ENCODE measurements at places on chromosomes 3 and 15.

- no peak for DNase-seq
Measured at GRCh38 chr15:69973102-69973714, 124.5 kb downstream of the TLE3 start.

DNA sequence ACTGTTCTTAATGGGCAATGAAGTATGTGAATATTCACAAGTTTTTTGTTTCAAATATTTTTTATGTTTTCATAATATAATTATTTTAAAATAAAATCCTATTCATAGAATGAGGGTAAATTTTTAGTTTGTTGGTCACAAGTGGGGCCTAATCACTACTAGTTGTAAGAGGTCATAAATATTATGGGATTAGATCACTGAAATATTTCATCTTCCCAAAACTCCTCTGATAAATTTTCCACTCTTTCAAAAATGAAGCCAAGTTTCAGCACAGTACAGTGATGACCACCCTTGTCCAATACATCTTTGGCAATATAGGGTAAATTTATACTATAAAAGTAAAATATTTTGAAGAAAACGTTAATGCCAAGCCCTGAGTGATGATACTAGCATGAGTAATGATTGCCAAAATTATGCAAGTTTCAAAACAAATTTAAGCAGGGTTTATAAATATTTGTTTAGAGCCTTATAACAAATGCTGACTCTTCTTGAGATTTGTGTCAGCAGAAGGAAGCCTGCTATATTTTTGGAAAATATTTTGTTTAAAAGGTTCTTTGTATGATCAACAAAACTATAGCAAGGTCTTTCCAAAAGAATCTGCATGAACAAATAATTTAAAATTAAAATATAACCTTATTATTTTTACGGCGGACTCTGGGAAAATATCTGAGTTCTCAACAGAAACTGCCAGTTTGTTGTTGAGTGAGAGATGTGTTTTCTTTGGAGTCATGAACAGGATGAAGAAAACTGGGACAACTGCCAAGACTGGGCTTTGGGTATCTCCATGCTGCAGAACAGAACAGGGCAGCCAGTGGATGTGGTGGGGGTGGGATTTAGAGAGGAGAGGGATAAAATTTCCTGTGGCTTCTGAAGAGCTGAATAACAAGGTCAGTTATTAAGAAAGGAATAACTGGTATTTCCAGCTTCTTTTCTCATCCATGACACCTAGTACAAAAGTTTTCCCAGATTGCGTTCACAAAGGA is 17.9 kb upstream of the TM4SF1 start:
- DNase-seq = no peak

- no peak for DNase-seq
Measured at GRCh38 chr15:31369727-31370126, 43.1 kb downstream of the KLF13 start.

- DNase-seq = no peak
Measured at GRCh38 chr3:160038862-160039562, 50.4 kb downstream of the IL12A start.

- no peak for DNase-seq
Measured at GRCh38 chr3:32310336-32310735, 71.9 kb downstream of the CMTM8 start.

DNA sequence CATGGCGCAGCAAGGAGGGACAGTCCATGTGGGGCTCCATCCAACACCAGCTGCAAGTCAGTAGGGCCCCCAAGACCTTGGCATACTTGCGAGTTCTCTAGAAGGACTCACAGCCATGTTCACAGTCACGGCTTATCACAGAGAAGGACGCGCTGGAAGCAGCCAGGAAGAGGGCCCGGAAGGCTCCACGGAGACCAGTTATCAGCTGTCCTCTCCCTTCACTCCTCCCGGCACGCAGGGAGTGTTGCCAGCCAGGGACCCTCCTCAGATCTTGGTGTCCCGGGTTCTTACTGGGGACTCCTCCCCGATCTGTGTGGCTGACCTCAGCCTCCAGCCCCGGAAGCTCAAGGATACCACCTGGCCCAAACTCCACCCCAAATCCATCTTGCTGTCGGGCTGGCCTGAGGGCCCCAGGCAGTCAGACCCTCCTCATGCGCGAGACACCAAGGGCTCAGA is 68.0 kb downstream of the SLTM start:
- no peak for DNase-seq

DNA sequence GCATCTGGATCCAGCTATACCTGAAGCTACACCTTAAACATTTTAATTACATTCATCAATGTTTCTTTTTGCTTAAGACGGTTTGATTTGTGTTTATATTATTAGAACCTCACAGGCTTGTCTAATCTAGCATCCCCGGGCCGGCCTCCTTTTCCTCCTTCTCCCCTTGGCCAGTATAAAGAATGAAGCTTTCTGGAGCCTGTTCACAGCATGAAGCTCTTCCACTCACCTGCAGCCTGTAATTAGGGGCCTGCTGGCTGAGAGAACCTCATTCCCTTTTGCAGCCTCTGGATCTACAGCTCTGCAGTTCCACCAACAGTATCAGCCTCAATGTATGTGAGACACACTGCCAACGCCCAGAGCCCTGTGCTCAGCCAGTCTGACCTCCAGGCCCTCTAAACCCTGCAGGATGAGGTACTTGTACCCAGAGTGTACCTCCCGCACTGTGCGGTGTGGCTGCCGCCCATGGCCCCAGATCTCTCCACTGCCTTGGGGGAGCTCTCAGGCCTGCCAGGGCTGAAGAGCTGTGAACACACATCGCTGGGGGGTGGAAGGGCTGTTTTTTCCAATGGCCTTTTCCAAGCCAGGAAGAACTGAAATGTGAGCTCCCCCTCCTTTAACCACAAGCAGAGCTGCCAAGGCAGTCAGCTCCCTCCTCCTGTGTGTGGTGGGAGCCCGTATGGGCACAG is 114.7 kb upstream of the ALDH1A3 start:
- DNase-seq = no peak

DNA sequence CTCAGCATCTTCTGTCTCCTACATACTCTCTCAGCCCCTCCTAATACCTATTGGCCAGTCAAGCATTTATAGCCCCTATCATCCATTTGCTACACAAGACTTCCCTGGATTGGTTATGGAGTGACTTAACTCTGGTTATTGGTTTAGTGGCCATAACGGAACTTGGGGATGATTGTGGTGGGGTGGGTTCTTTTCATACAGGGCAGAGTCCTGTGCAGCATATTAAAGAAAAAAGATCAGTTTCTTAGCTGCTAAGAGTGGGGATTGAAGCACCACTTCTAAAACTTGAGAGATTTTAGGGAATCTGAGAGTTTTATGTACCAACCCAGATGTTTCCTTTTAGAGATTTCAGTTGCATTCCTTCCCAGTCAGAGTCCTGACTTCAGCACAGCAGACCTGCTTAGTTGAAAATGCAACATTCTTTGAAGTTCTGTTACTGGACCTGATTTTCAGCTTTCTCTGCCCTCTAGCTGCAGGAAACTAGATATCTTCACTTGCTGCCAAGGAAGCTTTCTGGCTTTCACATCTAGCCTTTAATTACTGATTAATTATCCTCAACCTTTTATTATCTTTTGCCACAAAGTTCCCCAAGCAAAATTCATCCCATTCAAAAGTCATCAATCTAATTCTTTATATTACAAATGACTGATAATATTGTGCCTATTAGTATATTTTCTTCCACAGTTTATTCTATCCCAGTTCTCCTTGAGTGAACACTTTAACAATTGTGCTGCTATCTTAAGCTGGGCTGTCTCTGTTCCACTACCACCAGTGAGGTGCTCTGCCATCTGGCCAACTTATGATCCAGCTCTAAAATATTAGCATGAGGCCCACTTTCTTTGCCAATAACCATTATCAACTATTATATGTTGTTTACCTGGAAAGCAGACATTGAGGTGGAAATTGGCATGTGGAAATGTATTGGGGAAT is 906.0 kb upstream of the ALCAM start:
- DNase-seq = no peak

- DNase-seq = no peak
Measured at GRCh38 chr3:147113293-147114044, 292.9 kb downstream of the ZIC4 start.

DNA sequence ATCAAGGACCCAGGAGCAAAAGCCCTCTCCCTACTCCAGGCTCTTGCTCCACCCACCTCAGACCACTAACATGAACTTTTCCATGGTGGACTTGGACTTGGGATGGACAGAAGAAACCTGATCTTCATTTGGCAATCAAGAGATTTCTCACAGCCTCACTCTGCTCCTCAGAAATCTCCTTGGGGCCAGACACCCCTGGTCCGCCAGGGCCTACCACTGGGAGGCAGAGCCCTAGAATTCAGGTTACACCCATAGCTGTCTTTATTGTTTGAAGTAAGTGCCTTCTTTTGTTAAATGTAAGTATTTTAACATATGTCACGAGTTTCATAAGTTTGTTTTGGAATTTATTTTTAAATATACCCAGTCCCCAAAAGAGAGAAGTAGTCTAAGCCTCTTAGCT is 13.2 kb downstream of the SHF start:
- no peak for DNase-seq

GRCh38 chr3:60743631-60744164 is 507.6 kb downstream of the FHIT start:
- DNase-seq = no peak

GRCh38 chr3:155441506-155441905 is 148.0 kb upstream of the STRIT1 start:
- no peak for DNase-seq

DNA sequence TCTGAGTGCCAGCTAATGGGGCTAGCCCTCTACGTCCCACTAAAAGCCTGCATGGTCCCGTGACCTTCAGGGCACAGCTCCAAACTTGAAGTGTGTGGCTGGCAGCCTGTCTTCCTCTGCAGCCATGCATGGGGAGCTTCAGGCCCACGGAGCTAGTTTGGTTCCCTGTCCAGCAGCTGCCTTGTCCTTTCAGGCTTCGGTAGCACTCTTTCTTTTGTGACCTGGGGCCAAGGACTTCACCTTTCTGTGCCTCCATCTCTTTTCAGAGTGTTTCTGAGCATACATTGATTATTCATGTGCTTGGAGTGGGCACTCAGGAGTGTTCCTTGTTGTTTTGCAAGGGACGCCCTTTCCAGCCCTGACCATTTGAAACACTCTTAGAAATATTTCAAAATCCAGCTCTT is 155.2 kb downstream of the DNAJB8 start:
- DNase-seq = no peak

- no peak for DNase-seq
Measured at GRCh38 chr3:52512105-52512504, 17.0 kb downstream of the STAB1 start.

- no peak for DNase-seq
Measured at GRCh38 chr3:126525853-126526667, 2.1 kb downstream of the CHST13 start.

DNA sequence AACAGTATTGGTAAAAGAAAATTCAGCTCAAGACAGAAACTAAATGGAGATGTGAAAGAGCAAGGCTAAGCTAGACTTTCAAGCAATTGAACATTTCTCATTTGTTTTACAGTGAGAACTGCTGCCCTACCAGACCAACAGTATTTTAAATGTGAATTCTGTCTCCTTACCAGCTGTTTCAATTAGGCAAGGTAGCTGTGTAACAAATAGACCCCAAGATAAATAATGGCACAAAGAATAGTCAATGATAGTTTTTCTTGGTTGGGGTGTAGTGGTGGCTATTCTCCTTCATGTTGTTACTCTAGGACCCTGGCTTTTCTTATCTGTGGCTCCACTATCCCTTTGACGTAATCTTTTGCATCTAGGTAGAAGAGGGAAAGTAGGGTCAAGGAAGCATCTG is 30.4 kb upstream of the THRB start:
- DNase-seq = no peak

GRCh38 chr3:138625707-138626365 is 17.3 kb downstream of the FAIM start:
- DNase-seq = no peak
